Chondrocyte (in vitro differentiated cells): ENCODE measurements at places on chromosomes 16 and 17.
A peak's percentile ranks its signal among the peaks of the same experiment; 100 is the strongest.

DNA sequence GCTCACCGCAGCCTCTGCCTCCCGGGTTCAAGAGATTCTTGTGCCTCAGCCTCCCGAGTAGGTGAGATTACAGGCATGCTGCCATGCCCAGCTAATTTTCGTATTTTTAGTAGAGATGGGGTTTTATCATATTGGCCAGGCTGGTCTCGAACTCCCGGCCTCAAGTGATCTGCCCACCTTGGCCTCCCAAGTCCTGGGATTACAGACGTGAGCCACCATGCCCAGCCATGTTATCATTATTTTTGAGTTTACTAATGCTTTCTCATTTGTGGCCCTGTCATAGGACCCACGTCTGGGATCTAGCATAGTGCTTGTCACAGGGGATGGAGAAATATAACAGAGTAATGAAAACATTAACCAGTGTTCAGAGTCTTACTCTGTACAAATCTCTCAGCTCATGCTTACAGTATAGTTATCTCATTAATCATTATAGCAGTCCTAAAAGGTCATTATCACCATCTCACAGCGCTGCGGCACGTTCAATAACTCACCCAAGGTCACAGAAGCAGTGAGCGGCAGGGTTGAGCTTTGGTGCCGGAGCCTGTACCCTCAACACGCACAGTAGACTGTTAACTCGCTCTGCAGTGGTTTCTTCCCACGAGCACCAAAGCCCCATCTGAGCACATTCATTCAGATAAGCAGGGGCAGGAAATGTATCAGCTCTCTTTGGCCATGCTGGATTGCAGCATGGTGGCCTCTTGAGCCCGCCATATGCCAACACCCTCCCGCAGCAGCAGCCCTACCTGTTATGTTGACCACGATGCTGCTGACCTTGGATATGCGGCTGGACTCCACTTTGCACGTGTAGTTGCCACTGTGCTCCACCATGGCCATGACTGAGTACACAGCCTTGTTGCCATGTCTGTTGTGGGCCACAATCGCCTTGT lies 21.4 kb downstream of the PECAM1 start:
- DNase-seq, result peak; percentile 42

DNA sequence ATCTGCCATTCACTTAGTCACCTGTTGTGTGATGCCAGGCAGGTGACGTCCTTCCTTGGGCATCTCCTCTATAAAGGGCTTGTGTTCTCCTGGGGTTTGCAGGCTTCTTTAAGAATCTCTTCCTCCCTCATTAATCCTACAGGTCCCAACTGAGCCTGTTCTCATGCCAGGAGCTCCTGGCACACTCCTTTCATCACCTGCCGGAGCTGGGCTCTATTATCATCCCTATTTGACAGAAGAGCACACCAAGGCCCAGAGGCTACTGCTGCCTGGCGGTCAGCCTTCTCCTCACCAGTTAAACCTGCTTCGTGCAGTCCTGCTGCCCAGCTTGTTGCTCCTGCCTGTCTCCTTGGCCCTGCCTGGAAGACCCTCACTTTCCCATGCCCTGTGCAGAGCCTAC lies 51.2 kb downstream of the RAI1 start:
- DNase-seq, result no peak

GRCh38 chr17:81154961-81155360 lies 10.3 kb upstream of the PVALEF start:
- DNase-seq, result no peak

DNA sequence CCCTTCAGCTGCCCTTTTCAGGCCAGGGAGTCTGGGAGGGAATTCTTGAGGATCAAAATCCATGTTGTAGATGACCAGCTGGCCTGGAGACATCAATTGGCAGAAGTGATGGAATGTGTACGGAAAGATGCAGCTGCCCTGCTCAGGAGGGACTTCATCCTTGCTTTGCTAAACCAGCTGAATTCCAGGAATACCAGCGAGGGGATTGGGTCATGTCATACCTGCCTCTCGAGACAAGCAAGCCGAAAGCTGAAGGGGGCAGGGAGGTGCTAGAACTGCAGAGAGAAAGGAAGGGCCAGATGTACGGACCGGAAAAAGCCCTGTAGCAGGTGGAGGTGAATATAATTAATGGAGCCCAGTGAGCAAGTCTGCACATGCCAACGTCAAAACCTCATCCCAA lies 25.6 kb upstream of the NTN1 start:
- no peak for DNase-seq

- no peak for DNase-seq
Observed at GRCh38 chr16:56672761-56673536, 3.3 kb downstream of the MT1H start.
